ENCODE measurements at places on chromosomes 6 and 20.

GRCh38 chr20:40565001-40565681, 123.9 kb downstream of the MAFB start:
- DNase-seq = no peak

DNA sequence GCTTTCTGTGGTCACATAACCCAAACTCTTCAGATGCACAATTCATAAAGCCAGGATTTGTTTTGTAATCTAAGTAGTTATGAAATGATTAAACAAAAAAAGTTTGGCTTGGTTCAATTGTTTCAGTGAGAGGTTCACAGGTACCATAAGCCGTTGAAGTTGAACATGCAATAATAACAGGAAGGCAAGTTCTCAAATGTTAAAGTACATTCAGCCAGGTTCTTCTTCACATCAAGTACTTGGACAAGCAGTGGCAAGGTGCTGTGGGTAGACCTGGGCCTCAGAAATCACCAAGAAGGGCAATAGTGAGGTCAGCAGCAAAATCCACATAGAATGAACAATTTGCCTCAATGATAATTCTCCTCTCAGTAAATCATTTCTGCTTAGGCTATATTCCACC, 175.5 kb downstream of the EPM2A start:
- no peak for DNase-seq

- DNase-seq = no peak
Measured at GRCh38 chr6:132300323-132300949, 100.8 kb downstream of the MOXD1 start.

DNA sequence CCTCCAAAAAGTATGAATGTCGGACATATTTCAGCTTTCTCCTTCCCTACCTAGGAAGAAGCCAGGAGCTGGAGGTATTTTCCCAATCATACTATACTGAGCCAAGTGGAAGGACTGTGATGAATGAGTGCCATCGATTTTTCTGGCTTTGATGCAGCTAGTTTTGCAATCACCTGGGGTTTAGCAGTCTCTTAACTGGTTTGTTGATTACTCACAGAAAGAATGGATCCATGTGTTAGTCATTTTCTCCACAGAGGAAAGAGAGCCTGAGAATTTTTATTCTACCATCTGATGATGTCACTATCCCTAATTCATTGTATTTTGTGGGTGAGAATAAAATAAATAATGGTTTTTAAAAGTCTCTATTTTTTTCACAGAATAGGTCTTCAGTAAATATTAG, 282.9 kb upstream of the RNF217 start:
- DNase-seq = no peak

GRCh38 chr6:129857838-129858237, 3.3 kb downstream of the TMEM244 start:
- DNase-seq = no peak

DNA sequence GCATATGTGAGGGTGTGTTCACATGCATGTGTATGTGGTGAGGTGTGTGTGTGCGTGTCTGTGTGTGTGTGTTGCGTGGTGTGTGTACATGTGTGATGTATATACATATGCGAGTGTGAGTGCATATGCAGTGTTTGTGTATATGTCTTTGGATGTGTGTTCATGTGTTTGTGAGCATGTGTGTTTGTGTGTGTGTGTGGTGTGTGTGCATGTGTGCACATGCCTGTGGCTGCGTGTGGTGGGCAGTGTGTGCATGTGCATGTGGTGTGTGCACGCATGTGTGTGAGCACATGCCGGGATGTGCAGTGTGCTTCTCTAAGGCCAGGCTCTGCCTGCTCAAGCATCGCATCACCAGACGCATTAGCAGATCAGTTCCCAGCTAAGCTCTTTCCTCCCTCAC, 5.7 kb downstream of the THBS2 start:
- DNase-seq = no peak

GRCh38 chr6:45423824-45424450, 46.2 kb upstream of the SUPT3H start:
- DNase-seq = no peak

GRCh38 chr6:130116273-130116672, 97.9 kb downstream of the L3MBTL3 start:
- no peak for DNase-seq

DNA sequence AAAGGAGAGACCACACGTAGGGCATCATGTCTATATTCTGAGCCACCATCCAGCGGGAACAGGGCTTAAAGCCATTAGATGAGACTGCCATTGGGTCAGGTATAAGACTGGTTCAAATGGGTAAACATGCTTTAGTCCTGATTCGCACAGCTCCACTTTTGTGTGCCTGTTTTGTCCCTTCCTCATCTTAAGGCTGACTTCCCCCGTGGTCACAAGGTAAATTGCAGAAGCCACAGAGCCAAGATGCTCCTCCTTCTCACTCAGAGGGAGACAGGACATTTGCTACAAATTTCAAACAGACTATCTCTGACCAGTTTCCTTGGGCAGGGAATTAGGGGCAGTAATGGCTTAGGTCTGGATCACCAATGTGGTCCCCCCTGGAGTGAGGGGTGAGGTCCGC, 11.4 kb upstream of the IFNGR1 start:
- DNase-seq = no peak

DNA sequence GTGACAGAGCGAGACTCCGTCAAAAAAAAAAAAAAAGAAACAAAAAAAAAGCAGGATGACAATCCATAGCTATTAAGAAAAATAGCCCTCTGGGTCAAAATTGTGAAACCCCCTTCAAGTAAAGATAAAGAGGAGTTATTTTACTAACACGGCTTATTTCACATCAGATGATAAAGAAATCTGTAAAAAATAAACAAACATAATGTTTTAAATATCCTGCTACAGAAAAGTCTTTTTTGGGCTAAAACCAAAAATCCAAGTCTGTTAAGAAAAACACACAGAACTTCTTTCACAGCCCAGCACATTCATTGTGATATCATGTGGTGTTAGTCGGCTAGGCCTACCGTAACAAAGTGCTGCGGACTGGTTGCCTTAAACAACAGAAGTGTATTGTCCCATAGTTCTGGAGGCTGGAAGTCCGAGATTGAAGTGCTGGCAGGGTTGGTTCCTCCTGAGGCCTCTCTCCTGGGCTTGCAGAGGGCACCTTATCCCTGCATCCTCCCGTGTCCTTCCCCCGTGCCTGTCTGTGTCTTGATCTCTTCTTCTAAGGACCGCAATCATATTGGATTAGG, 239.2 kb upstream of the TAB2 start:
- DNase-seq = no peak

DNA sequence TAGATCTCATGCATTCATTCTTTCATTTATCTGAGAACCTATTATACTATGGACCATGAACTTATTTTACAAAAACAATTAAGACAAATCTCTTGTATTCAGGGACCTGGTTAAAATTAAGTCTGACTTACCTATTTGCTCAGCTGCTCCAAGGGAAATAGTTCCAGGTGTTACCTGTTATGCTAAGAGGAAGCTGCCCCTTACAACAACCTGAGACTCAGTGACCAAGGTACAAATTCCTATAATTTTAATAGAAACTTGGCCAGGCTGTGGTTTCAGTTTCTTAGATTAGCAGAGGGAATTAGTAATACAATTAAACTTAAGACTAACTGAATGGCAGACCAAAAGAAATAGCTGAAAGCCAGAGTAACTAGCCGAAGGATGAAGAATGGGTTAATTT, 48.2 kb upstream of the GMPR start:
- DNase-seq = peak; percentile 24

GRCh38 chr6:89826029-89826528, 3.6 kb upstream of the CASP8AP2 start:
- no peak for DNase-seq

DNA sequence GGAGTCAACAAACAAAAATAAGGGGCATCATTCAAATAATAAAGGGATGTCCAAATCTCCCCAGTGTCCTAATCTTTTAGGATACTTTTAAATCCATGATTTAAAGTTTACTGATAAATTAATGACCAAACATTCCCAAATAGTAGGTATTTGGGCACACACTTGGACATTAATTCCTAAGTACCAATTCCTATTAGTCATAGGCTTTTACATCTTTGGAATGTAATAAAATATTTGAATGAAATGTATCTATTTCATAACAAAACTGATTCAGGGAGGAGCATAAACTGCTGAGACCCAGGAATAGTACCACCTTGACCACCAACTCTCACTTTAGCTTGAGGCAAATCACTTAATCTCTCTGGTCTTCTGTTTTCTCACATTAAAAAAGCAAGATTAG, 44.3 kb downstream of the VGLL2 start:
- DNase-seq = no peak

DNA sequence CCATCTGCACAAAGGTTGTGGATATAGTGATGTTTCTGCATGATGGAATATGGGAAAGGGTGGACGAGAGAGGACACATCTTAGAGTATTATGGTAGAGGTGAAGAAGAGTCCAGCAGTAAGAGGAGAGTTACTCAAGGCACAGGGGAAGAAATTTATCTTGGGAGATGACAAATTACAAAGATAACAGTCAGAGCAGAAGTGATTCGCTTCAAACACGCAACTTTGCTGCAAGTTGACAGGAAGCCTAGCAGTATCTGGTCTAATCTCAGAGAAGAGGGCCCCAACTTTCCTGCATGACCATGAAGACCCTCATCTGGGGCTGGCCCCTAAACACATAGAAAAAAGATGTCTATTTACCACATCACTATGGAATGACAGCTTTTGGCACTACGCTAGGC, 1.2 kb upstream of the CALHM6 start:
- DNase-seq = no peak

DNA sequence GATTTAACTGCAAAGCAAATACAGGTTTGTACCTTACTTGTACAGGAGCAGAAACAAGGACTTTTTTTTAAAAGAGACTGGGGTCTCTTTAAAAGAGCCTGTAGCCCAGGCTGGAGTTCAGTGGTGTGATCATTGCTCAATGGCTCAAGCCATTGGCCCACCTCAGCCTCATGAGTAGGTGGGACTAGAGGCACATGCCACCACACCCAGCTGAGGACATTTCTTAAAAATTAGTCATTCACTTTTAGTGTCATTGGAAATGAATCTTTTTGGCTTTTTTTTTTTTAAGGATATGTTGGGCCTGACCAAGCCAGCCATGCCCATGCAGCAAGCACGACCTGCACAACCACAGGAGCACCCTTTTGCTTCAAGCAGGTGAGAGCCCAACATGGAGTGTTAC, 16.9 kb downstream of the SEC23B start:
- no peak for DNase-seq

- peak; percentile 71 for DNase-seq
Measured at GRCh38 chr6:110554966-110555460, 78.6 kb upstream of the SLC22A16 start.

GRCh38 chr6:148739822-148740128, 7.1 kb upstream of the UST start:
- DNase-seq = no peak

- no peak for DNase-seq
Measured at GRCh38 chr6:155024391-155025027, 29.4 kb downstream of the TIAM2 start.

DNA sequence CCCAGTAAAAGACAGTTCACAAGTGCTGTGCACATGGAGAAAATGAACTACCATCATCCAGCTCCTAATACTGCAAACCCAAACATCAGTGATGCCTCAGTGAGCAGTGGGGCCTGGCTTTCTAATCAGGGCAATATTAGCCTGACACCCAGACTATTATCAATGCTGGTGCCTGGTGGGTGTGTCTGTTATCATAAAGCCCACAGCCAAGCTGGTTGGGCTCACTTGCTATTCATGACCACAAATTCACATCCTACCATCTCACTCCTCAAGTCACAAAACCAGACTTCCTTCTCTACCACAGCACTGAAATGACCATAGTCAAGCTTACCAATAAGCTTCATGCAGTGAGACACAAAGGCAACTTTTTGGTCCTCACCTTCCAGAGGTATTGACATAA, 180.8 kb upstream of the PLN start:
- DNase-seq = no peak

GRCh38 chr6:3549314-3549940, 92.6 kb upstream of the SLC22A23 start:
- peak; percentile 83 for DNase-seq

- DNase-seq = peak; percentile 32
Measured at GRCh38 chr6:154500769-154501577, 9.5 kb downstream of the CNKSR3 start.

GRCh38 chr6:118894425-118895260, 691 bp downstream of the ASF1A start:
- peak; percentile 74 for DNase-seq
